Urinary bladder (tissue), 4 donors: ENCODE measurements at places on chromosomes 6 and 20. TPM values are rescaled to one million over a fixed set of nuclear protein-coding genes. Genes with fewer than 3 reads are reported as not detected.

HLA-G gene
- total RNA-seq: not detected

GLO1 gene
- total RNA-seq: 160 TPM

CHMP4B gene
- total RNA-seq: 33.5 TPM

BMP6 gene
- 11.7 TPM for total RNA-seq

DCBLD1 gene
- total RNA-seq: 20.9 TPM

CASS4 gene
- total RNA-seq: 1.9 TPM

SIRPD gene
- total RNA-seq: not detected

CAPN11 gene
- 0.53 TPM for total RNA-seq

WFDC10B gene
- total RNA-seq: not detected

IPCEF1 gene
- total RNA-seq: 3.0 TPM

SIRPG gene
- total RNA-seq: not detected

BPIFB1 gene
- not detected for total RNA-seq

ETV7 gene
- 0.79 TPM for total RNA-seq

DNA sequence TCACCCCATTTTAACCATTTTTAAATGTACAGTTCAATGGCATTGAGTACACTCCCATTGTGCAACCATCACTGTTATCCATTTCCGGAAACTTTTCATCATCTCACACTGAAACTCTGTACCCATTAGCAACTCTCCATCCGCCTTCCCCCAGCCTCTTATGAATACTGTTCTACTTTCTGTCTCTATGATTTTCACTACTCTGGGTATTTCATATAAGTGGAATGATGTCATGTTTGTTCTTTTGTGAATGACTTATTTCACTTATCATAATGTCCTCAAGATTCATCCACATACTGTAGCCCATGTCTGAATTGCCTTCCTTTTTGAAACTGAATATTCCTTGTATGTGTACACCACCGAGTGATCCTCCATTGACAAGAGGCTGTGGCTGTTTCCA, 92.9 kb upstream of the TOX2 start:
- DNase-seq: no peak

DNA sequence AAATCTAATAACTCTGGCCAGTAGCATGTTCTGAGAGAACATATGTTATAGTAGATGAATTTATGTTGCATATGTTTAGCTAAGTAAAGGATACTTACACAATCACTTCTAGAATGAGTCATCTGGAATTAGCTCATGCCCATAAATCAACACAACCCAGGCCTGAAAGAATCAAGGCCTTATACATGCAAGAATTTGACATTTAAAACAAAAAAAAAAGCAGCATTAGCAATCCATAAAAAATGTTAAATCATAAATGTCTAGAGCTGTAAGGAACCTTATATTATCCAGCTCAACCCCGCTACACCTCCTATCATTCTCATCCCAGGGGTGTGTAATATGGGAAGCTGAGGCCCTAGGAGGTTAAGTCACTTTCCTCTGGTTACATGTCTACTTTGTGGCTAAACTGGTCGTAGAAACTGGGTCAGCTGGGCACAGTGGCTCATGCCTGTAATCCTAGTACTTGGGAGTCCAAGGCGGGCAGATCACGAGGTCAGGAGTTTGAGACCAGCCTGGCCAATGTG, 105.2 kb upstream of the CARMIL1 start:
- peak; percentile 65 for DNase-seq

- DNase-seq: no peak
Measured at GRCh38 chr6:166849749-166850183, 106.6 kb downstream of the RNASET2 start.

DNA sequence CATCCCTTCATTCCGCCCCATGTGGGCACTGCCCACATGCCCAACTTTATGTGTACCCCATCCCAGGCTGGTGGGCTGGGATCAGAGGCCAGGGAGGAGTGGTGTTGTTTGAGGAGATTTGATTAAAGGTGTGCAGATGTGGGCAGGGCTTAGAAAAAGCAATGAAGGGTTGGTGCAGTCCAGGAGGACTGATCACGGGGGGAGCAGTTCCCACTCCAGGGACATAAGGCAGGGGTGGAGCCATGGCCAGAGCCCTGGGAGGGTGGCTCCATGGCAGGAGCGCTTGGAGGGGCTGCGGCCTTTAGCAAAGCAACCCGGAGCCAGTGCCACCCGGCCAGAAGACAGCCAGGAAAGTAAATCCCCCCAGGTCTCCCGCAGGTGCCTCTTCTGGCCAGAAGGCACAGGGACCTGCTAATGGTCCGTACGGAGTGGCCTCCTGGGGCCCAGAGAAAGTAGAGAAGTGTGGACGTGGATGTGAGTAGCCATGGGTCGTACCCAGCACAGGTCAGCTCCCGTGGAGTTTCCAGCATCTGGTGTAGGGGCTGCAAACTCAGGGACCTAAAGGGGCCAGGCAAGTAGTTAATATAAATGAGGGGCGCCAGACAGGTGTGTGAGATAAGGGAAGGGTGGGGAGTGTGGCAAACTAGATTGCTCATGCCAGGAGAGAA, 62.1 kb upstream of the APCDD1L start:
- no peak for DNase-seq

DNA sequence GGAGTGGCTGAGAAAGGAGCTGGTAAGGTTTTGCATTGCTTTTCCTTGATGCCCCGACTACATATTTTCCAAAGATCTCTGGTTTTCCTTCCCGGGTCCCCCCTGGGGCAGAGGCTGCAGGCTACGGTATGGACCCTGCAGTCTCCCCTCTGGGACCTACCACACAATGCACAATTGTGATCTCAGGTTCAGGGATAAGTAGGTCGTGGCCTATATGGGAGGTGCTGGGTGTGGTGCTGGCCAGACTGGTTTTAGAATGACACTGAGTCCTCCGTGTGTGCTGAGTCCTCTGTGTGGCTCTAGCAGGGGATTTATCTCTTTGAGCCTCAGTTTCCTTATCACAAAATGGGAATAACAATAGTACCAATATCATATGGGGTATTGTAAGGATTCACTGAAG, 376 bp downstream of the C20orf202 start:
- no peak for DNase-seq

- DNase-seq: no peak
Measured at GRCh38 chr6:9159051-9159450, 723.7 kb upstream of the SLC35B3 start.

DNA sequence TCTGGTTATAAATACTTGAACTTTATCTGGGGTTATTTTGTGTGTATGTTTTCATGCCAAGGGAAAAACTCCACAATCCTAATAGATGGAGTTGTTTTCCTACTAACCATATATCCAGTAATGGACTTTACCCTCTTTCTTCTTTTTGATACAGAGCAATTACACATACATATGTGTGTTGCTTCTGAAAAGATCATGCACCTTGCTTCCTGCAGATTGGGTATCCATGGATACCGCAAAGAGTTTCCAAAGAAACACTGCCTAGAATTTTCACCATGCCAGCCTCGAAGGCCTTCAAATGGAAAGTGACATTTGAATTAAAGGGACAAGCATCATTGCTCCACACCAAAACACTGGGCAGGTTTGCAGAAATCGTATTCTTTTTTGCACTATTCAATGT, 26.8 kb downstream of the HDDC2 start:
- DNase-seq: no peak

DNA sequence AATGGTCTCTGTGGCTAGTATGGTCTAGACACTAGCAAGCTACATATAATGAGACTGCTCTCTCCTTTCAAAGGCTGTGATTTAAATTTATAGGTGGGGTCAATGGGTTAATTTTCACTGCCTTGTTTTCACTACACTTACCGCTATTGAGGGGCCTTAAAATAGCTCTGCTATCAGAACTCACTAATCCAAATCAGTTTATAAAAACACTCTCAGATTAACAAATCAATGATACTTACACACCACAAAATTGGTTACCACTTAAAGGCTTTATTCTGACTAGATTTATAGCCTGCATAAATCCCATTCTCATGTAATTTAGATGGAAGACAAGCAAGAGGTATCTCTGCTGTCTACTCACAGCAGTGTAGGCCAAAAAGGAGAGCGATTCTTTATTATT, 313.0 kb upstream of the AGPAT4 start:
- DNase-seq: no peak

GRCh38 chr6:81634155-81634880, 118.2 kb downstream of the TENT5A start:
- no peak for DNase-seq

DNA sequence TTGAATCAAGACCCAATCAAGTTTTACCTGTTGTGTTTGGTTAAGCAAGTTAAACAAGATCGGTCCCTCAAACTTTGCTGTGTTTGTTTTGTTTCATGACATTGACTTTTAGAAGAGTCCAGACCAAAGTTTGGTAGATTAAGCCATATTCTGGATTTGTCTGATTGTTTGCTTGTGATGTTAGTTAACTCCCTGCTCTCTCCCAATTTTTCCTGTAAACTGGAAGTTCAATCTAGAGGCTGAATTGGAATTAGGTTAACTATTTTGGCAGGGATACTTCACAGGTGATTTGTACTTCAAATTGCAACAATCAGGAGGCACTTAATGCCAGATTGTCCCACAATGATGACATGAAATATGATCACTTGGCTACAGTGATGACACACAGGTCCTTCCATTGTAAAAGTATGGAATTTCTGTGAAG, 13.6 kb upstream of the SH3BGRL2 start:
- peak; percentile 59 for DNase-seq

- no peak for DNase-seq
Measured at GRCh38 chr6:45666846-45667245, 289.1 kb upstream of the SUPT3H start.

GRCh38 chr6:15322781-15323536, 77.1 kb downstream of the JARID2 start:
- no peak for DNase-seq

GRCh38 chr6:2947445-2947844, 23.9 kb downstream of the SERPINB6 start:
- no peak for DNase-seq

GRCh38 chr6:30882759-30883684, 1.3 kb upstream of the DDR1 start:
- no peak for DNase-seq

DNA sequence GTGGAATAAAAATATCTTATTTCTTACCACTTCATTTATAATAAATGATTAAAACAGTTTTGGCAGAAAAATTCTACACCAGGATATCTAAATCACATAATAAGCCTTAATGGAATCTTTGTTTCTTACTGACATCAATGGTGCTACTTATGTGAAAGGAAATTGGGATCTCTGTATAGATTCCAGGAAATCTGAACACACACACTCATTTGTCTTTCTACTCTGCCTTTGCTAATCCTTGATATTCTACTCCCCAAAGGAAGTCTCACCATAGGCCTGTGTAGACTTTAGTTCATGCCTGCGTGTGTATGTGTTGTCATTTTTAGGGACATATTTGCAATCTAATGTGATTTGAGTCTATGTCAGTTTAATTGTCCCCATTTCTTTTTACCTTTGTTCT, 7.9 kb downstream of the ADGRB3 start:
- DNase-seq: no peak

GRCh38 chr6:92362404-92362803, 1057.0 kb downstream of the EPHA7 start:
- DNase-seq: no peak

GRCh38 chr6:7271205-7271534, 41.8 kb downstream of the SSR1 start:
- no peak for DNase-seq

DNA sequence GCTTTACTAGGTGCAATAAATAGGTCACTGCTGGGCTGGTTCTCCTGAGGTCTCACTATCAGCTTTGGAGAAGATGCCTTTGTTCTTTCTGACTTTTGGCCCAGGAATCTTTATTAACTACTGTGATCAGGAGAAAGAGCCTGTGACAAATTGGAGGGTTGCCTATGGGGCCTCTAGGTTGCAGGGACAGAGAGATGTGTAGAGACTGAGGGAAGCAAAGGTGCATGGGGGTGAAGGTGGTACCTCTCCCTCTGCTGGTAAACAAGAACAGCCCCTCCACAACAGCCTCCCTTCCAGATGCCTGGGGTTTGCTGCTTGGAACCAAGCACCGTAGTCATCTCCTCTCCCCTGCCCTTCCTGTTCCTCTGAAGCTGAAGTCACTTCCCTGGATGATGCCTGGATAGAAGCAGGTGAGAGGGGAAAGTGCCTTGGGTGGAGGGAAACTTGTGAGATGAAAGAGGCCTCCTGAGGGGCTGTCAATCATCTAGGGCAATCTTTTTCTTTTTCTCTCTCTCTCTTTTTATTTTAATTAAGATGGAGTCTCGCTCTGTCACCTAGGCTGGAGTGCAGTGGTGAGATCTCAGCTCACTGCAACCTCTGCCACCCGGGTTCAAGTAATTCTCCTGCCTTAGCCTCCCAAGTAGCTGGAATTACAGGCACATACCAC, 57.4 kb upstream of the DUSP22 start:
- no peak for DNase-seq

- DNase-seq: no peak
Measured at GRCh38 chr6:6634735-6635075, 46.2 kb downstream of the LY86 start.

DNA sequence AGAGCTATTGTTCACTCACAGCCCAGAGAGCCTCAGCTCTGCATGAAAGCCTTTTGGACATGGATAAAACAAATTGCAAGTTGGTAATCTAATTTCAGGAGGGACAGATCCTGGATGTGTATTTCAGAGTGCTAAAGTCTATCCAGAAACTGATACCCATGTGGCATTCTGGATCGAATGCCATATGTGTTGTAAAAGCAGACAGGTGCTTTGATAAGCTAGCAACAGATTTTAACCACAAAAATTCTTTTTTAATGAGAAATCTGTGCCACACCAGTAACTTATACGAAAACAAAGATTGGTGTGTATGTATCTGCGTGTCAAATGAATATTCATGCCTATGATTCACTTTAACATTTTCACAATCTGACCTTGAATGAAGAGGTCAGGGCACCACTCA, 936.6 kb upstream of the MAP3K7 start:
- no peak for DNase-seq

- DNase-seq: no peak
Measured at GRCh38 chr20:38117205-38117604, 47.9 kb downstream of the TGM2 start.

GRCh38 chr6:141552463-141552862, 580.3 kb upstream of the GJE1 start:
- DNase-seq: peak; percentile 56

GRCh38 chr6:125585470-125585869, 164.0 kb upstream of the HEY2 start:
- no peak for DNase-seq

DNA sequence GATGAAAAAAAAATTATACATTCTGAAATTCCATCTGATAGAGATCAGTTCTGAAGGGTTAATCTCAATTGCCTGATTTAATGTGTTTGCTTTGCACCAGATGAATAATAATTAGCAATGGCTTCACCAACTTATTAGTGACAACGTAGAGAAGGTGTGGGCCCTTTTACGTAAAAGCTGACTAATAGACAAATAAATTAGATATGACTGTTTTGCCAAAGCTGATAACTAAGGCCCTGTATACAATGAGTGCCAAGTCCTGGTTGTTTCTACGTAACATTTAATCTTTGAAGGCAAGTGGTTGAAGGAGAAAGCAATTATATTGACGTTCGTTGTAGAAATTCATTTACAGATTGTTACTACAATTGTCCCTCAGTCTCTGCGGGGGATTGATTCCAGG, 10.8 kb downstream of the SGK1 start:
- DNase-seq: no peak
